ENCODE measurements at places on chromosomes 5 and 9. TPM values are rescaled to one million over a fixed set of nuclear protein-coding genes. Genes with fewer than 3 reads are reported as not detected.
A peak's percentile ranks its signal among the peaks of the same experiment; 100 is the strongest.

Gene PCSK1
- 0.26 TPM for polyA plus RNA-seq

- DNase-seq = no peak
These were observed 211.6 kb downstream of the DTWD2 start for GRCh38 chr5:118776755-118777154.

- DNase-seq = no peak
These were observed 60.9 kb upstream of the PIP5K1B start for GRCh38 chr9:68643901-68644809.

DNA sequence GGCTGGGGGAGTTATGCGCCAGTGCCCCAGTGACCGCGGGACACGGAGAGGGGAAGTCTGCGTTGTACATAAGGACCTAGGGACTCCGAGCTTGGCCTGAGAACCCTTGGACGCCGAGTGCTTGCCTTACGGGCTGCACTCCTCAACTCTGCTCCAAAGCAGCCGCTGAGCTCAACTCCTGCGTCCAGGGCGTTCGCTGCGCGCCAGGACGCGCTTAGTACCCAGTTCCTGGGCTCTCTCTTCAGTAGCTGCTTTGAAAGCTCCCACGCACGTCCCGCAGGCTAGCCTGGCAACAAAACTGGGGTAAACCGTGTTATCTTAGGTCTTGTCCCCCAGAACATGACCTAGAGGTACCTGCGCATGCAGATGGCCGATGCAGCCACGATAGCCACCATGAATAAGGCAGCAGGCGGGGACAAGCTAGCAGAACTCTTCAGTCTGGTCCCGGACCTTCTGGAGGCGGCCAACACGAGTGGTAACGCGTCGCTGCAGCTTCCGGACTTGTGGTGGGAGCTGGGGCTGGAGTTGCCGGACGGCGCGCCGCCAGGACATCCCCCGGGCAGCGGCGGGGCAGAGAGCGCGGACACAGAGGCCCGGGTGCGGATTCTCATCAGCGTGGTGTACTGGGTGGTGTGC is at the start of gene RXFP3:
RXFP3 (plus strand) TSS at position 6 of the 636 bp plus-strand sequence; CDS start at position 361, 355 bp downstream.
- DNase-seq = peak; percentile 59

DNA sequence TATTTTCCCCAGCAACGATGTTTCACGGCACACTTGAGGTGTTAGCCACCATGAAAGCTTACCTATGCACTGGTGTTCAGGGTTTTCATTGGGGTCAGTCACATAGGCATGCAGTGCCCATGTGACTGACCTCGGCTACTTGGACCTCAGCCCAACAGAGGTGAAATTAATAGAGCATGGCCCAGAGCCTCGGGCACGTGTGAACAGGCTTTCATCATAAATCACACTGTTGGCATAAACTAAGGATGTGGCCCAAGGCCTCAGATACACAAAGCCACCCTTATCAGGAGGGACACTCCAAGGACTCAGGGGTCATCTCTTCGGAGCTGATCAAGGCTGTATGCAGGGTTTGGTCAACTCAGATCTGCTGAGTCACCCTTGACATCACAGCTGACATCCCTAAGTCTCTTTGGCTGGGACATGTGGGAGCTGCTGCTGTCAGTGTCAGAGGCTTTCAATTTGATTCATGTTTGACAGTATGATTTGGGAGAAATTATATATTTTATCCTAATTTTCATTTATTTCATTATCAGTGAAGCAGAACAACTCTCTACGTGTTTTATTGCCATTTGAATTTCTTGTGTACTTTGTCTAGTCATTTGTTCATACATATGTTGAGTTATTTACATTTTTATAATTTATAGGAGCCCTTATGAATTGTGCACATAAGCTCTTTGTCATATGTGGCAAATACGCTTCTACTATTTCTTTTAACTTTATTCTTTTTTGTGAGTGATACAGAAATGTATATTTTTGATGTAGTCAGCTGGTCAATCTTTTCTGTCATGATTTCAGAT is 59.7 kb upstream of the ANKRD33B start:
- no peak for DNase-seq

DNA sequence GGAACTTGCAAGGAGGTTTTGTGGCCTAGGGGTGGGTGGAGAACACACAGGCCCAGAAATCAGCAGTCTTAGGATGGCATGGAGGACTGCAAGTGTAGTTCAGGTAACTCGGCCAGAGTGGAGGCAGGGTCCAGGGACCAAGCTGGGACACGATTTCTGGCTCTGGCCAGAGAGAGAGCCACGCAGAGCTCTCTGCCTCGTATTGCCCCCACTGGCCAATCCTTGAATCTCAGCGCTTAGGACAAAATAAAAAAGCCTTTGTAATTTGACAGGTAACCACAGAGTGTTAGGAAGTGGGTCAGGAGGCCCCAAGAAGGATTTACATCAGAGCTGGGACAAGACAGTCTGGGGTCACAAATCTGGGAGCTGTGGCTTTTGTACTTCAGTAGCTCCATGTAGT is 11.7 kb downstream of the MAP3K1 start:
- DNase-seq = no peak

Data from left lung (tissue), 14 donors.